Activated CD4-positive, alpha-beta T cell treated with anti-CD3 and anti-CD28 coated beads, Interleukin-2, amount 50 U/mL, for 16 hours (primary cell): ENCODE measurements at places on chromosomes 2 and 18.

GRCh38 chr2:42914314-42914713 lies 121.9 kb upstream of the HAAO start:
- no peak for DNase-seq

DNA sequence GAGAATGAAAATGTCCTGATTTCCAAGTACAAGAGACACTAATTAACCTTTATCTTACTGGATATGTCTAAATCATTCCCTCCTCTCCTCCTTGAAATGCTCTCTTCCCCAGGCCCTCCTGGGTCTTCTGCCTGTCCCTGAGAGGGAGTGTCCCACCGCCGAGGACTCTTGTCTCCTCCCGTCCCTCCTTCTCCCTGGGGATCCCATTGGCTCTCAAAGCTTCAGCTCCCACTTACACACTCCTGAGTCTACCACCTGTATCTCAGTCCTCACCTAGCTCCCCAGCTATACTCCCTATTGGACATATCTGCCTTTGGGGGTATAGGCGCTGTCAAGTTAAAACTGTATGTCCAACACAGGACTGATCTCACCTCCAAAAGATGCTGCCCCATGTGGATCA lies 116.1 kb downstream of the TMEM163 start:
- no peak for DNase-seq

- no peak for DNase-seq
Measured at GRCh38 chr2:197993830-197994229, 189.4 kb downstream of the PLCL1 start.

DNA sequence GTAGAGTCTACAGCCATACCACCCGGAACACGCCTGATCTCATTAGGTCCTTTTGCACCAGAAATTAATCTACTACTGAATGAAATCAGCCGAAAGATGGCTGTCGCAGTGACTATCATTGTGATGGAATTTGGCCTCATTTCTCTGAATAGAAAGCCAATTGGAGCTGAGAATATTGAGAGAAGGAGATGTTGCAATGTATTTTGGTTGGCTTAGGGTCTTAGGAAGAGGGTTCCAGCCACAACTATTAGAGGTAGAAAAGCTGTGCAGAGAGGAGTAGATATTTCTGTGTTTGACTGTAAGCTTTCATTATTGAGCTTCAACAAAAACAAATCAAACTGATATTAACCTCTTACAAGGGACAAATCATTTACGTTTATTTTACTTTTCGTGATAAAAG lies 98.1 kb downstream of the THSD7B start:
- DNase-seq, result no peak

- DNase-seq, result no peak
Measured at GRCh38 chr2:241615522-241616052, 21.4 kb downstream of the THAP4 start.

DNA sequence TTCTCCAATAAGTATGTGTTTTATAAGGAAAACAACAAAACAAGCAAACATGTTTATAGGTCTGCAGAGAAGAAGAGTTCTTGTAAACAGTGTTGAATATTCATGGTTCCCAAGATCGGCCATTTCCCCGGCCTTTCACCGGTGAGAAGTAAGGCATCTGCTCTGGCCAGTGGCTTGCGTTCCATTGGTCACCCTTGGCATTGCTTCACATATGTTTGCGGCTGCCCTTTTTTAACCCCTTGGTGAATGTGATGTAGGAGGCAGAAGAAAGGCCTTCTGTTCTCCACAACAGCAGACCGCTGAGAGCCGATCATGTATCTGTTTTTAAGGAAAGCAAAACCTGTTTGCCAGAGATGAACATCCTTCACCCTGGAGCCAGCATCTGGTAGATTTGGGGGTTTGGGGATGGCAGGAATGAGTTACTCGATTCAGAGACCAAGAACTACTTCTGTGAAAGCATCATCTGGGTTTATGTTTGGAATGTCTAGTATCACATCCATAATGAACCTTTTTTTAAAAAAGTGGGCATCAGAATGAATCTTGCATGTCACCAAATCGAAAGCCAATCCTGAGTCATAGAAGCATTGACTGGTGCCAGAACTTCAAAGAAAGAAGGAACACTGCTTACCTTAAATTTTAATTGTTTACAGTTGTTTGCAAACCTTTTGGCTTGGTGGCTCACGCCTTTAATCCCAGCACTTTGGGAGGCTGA lies 112.3 kb downstream of the AGAP1 start:
- no peak for DNase-seq

- DNase-seq, result peak; percentile 18
Measured at GRCh38 chr2:114550895-114551793, 108.7 kb downstream of the DPP10 start.

- DNase-seq, result no peak
Measured at GRCh38 chr2:173866874-173867618, 98.1 kb downstream of the SP3 start.

DNA sequence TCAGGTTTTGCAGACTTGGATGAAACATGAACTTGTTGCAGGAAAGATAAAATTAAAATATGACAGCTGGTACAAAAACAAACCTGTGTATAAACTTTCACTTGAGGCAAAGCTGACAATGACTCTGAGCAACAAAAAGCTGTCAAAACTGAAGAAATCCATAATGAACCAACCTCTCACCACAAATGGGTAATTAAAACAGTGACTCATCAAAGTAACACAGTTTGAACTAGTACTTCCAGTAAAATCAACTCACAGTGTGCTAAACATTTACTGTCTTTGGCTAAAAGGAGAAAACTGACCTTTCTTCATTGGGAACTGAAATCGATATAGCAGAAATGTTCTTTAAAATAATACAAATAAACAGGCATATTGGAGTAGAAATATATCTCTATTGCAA lies 209.7 kb downstream of the WDPCP start:
- peak; percentile 9 for DNase-seq

- DNase-seq, result no peak
Measured at GRCh38 chr18:57891707-57892391, 88.7 kb upstream of the ATP8B1 start.

DNA sequence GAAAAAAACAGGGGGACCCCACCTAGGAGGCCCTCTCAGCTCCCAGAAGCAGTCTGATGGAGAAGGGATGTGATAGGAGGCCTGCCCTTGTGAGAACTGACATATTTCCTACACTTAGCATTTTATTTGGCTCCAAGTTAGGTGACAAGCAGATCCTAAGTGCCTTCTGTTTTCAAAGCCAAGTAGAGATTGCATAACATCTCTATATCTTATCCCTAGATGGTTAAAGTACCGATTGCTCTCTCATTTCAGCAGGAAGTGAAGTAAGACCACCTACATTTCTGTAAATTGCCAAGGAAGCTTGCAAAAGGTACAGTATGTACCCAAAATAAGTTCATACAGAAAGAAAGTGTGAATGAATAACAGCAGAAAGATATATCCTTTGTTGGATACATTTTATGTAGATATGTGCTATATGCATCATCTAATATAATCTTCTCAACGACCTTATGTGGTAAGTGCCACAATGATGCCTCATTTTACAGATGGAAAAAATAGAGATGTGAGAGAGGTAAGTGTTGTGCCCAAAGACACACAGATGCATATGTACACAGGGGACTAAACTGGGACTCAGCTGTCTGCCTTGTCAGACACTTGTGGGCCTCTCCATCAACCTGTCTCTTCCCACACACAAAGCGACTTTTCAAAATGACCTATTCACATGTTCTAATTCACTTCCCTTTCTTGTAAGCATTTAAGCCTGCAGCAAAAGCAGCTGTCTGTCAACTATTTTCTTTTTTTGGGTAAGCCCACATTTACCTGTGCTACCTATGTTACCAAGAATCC lies 38.9 kb downstream of the DHRS9 start:
- DNase-seq, result no peak

DNA sequence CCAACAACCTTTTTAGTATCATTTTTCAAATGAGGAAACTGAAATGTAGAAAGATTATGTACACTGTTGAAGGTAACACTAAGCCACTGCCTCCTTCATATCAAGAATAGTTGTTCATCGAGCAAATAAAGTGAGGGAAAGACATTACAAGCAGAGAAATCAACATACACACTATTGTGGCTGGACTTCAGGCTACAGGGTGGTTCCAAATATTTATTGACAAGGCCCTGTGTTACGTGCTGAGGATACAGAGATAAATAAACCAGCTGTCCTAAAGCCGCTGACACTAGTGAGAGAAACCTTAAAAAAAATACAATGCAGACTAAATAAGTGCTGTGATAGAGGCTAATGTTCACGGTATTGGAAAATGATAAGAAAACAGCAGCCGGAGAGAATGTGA lies 1.9 kb upstream of the LNPK start:
- no peak for DNase-seq

- no peak for DNase-seq
Measured at GRCh38 chr2:72822794-72823193, 3.0 kb downstream of the EXOC6B start.

DNA sequence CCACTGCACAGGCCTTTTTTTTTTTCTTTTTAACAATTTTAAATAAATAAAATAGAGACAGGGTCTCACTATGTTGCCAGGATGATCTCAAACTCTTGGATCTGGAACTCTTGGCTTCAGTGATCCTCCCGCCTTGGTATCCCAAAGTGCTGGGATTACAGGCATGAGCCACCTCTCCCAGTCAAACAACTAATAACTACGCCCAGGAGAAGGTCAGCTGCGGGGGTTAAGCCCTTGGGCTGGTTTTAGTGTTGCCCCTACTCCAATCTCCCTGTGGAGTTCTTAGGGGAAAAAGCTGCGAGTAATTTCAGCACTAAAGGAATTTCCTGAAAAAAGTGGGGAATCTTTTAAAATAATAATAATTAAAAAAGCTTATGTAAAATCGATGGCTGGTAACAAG lies 96.4 kb upstream of the XPO1 start:
- no peak for DNase-seq

- no peak for DNase-seq
Measured at GRCh38 chr2:134782107-134782506, 56.3 kb upstream of the ACMSD start.

GRCh38 chr2:200901459-200902072 lies 12.4 kb downstream of the NIF3L1 start:
- DNase-seq, result peak; percentile 85

DNA sequence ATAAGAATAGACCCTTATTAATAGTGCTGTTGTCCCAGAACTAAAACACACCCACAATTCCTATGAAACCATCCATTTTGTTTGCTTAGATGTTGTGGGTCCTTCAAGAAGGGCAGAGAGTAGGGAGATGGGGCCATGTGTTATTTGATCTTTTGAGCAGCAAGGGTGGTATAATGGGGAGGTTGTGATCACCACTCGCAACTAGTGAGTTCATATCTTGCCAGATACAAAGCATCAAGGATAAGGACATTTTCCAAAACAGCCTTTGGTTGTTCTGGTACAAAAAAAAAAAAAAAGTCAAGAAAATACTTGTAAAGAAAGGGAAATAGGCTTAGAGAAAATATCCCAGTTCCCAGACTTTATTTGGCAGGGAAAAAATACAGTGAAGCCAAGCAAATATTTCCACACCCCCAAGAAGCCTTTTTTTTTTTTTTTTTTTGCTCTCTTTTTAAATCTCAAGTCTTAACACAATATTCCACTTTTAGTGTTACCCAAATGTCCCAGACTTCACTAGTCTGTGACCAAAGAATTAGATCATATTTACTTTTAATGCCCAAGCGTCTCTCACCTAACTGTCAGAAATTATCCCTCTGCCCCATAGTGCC lies 54.1 kb downstream of the ANTXR1 start:
- no peak for DNase-seq

GRCh38 chr2:48364100-48364499 lies 165.9 kb upstream of the STON1 start:
- DNase-seq, result no peak

GRCh38 chr18:43571078-43571689 lies 293.9 kb upstream of the SYT4 start:
- peak; percentile 41 for DNase-seq

GRCh38 chr18:29160170-29160569 lies 983.2 kb upstream of the CDH2 start:
- no peak for DNase-seq

- no peak for DNase-seq
Measured at GRCh38 chr18:37805773-37806404, 240.3 kb upstream of the CELF4 start.

DNA sequence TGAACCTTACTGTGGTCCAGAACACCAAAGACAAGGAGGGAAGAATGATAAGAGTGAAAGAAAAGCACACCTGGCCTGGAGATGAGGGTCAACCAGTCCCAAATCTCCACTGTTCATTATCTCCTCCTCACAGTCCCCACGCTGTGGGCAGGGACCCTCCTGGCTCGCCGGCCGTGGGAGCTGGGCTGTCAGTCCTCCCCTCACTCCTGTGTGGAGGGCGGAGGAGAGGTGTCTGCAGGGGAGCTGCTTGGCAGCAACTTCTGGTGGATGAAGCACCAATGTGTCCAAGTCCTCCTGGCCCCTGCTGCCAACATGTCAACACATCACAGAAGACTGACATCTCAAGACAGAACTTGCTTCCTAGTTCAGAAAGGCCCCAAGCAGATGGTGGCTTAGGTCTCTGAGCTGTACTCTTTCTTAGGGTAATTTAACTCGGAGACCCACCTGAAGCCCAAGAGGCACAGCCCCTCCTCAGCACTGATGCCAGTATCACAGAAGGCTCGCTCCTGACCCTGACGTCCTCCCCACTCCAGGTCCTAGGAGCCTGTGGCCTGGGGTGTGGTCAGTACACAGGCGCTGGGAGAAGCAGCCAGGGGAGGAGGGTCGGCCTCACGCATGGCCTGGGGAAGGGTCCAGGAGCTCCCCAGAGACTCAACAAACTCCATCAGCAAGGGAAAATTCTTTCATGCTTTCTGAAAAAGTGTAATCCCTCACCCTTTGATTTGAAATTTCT lies 54.5 kb downstream of the PARD6G start:
- no peak for DNase-seq

GRCh38 chr2:98568161-98568956 lies 40.0 kb downstream of the COA5 start:
- no peak for DNase-seq

DNA sequence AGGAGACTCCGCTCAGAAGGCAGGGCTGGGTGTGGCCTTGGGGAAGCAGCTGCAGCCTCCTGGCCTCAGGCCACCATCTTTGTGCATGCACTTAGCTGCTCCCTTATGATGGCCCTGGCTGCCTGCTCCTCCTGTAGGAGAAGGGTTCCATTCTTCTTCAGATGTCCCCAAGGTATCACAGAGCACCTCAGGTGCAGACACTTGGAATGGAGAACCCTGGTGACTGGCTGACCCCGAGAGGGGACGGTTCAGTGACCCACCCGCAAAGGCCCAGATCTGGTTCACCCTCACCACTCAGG lies 9.6 kb downstream of the GPAT2 start:
- no peak for DNase-seq

DNA sequence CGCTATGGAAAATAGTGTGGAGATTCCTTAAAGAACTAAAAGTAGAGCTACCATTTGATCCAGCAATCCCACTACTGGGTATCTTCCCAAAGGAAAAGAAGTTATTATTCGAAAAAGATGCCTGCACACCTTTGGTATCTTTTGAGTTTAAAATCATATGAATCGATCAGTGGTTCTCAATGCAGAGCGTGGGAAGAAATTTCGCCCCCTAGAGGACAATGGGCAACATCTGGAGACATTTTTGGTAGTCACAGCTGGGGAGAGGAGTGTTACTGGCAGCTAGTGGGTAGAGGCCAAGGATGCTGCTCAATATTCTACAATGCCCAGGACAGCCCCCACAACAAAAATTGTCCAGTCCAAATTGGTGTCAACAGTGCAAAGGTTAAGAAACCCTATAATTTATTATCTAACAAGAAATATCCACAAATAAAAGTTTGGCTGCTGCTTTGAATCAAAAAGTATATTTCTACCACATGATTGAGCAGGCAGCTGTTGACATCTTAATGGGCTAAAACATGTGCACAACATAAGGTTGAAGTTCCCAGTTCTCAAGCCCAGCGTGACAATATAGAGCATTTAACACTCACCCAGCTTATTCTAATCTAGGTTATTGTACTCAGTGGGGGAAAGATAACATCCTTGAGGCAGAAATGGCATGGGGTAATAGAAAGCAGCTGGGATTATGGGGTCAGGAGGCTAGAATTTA lies 425.7 kb downstream of the LRATD1 start:
- DNase-seq, result peak; percentile 33
